ENCODE measurements at places on chromosomes 5 and 9.
A peak's percentile ranks its signal among the peaks of the same experiment; 100 is the strongest.

GRCh38 chr5:84218546-84218945, 166.1 kb downstream of the EDIL3 start:
- H3K27ac ChIP-seq = no peak overlapping the region
- H3K27me3 ChIP-seq = no peaks in the 10 kb centered on the region
- H3K36me3 ChIP-seq = no peaks in the 10 kb centered on the region
- DNase-seq = no peak
- H3K4me3 ChIP-seq = no peak overlapping the region

- H3K27ac ChIP-seq = no peak overlapping the region
- H3K36me3 ChIP-seq = no peaks in the 10 kb centered on the region
- peaks cover 3% of the 10 kb centered on the region for H3K27me3 ChIP-seq
- no peaks in the 10 kb centered on the region for H3K4me1 ChIP-seq
Measured at GRCh38 chr5:176677209-176677939, 30.1 kb downstream of the TSPAN17 start.

DNA sequence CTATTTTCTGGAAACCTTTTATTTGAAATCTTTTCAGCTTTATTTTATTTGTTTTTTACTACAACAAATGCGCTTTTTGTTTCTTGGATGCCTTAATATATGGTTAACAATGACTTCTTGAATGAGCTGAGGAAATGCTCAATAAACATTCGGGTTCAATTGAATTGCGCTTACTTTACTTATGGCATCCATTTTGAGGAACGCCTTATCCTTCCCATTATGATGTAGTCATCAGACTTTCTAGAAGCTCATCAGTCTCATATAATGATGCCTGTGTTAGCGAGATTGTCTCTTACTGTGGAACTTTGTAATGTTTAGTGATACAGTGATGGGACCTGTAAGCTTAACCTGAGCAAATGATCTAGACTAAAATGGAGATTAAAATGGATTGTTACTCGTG, 916 bp downstream of the SHLD3 start:
- no peaks in the 10 kb centered on the region for H3K36me3 ChIP-seq
- peak overlapping the region; percentile 75 for H3K4me3 ChIP-seq
- H3K27me3 ChIP-seq = no peaks in the 10 kb centered on the region
- no peak for DNase-seq
- H3K27ac ChIP-seq = peak overlapping the region; percentile 92
- H3K4me1 ChIP-seq = peaks cover 20% of the 10 kb centered on the region

GRCh38 chr5:56388229-56388985, 155.3 kb upstream of the ANKRD55 start:
- H3K27me3 ChIP-seq = no peaks in the 10 kb centered on the region
- no peaks in the 10 kb centered on the region for H3K4me1 ChIP-seq
- no peak overlapping the region for H3K4me3 ChIP-seq
- no peak overlapping the region for H3K27ac ChIP-seq

GRCh38 chr9:134877541-134877940, 3.1 kb upstream of the FCN2 start:
- H3K27ac ChIP-seq = no peak overlapping the region
- no peak overlapping the region for H3K4me3 ChIP-seq
- DNase-seq = no peak
- no peaks in the 10 kb centered on the region for H3K27me3 ChIP-seq
- no peaks in the 10 kb centered on the region for H3K4me1 ChIP-seq
- H3K36me3 ChIP-seq = no peaks in the 10 kb centered on the region

GRCh38 chr5:134113902-134114875, at the start of gene TCF7:
TSS of gene TCF7 (plus strand) at chr5:134114681. CDS start at chr5:134114907, 226 bp downstream.
- peak within 1 kb of the TSS; percentile 97 for H3K27ac ChIP-seq
- peak; percentile 84 for DNase-seq
- H3K4me3 ChIP-seq = peak within 1 kb of the TSS; percentile 93
- peaks cover 33% of the 10 kb centered on the region for H3K36me3 ChIP-seq
- no peaks in the 10 kb centered on the region for H3K27me3 ChIP-seq
- H3K4me1 ChIP-seq = peaks cover 63% of the 10 kb centered on the region

GRCh38 chr5:138651058-138651766, 76.0 kb upstream of the HSPA9 start:
- no peak for DNase-seq
- no peaks in the 10 kb centered on the region for H3K36me3 ChIP-seq
- H3K27me3 ChIP-seq = peaks cover 3% of the 10 kb centered on the region
- H3K27ac ChIP-seq = no peak overlapping the region
- no peak overlapping the region for H3K4me3 ChIP-seq

- no peak overlapping the region for H3K27ac ChIP-seq
- no peaks in the 10 kb centered on the region for H3K4me1 ChIP-seq
- H3K4me3 ChIP-seq = no peak overlapping the region
- H3K27me3 ChIP-seq = no peaks in the 10 kb centered on the region
Measured at GRCh38 chr9:27125936-27126335, 16.9 kb downstream of the TEK start.

DNA sequence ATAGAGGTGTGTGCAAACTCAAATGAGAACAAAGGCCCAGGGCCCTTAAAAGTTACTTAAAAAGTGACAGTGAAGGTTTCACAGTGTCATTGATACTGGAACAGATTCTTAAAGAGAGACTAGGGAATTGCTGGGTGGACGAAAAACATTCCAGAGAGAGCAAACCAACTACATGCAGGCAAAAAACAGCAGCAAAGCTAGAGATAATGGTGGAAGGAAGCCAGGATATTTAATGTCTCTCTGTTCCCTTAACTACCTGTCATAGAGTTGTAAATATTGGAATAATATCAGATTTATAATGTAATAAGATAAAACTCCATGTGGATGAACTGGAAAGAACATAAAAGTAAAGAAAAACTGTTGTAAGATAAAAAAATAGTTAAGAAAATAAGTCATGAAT, 508.6 kb downstream of the TAF11L14 start:
- H3K36me3 ChIP-seq = no peaks in the 10 kb centered on the region
- H3K4me3 ChIP-seq = no peak overlapping the region
- H3K27me3 ChIP-seq = no peaks in the 10 kb centered on the region
- DNase-seq = no peak

DNA sequence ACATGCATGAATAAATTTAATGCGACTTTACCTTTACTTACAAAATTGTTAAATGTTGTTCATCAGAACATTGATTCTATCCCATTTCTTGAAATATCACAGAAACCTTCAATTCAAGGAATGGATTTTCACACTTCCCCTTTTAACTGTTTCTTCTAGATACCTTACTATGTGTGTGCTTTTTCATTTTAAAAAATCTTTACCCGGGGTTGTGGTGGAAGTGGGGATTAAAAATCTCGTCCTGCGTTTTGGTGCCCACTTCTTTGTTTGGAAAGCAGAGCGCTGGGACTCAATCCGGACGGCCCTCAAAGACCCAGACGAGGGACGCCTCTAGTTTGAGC, 5.8 kb upstream of the MEF2C start:
- peaks cover 6% of the 10 kb centered on the region for H3K4me1 ChIP-seq
- DNase-seq = no peak
- H3K27ac ChIP-seq = no peak overlapping the region
- no peaks in the 10 kb centered on the region for H3K36me3 ChIP-seq

GRCh38 chr9:134224127-134224526, 59.8 kb upstream of the RNU6ATAC start:
- no peak overlapping the region for H3K4me3 ChIP-seq
- no peak for DNase-seq
- no peaks in the 10 kb centered on the region for H3K4me1 ChIP-seq
- H3K27ac ChIP-seq = no peak overlapping the region

GRCh38 chr9:91245431-91246313, 116.0 kb downstream of the AUH start:
- no peaks in the 10 kb centered on the region for H3K4me1 ChIP-seq
- H3K27ac ChIP-seq = no peak overlapping the region
- H3K36me3 ChIP-seq = no peaks in the 10 kb centered on the region
- DNase-seq = no peak
- no peaks in the 10 kb centered on the region for H3K27me3 ChIP-seq

All from naive thymus-derived CD4-positive, alpha-beta T cell (primary cell).